Right kidney (tissue), 9 donors: ENCODE measurements at places on chromosomes 3 and 15.
A peak's percentile ranks its signal among the peaks of the same experiment; 100 is the strongest.

DNA sequence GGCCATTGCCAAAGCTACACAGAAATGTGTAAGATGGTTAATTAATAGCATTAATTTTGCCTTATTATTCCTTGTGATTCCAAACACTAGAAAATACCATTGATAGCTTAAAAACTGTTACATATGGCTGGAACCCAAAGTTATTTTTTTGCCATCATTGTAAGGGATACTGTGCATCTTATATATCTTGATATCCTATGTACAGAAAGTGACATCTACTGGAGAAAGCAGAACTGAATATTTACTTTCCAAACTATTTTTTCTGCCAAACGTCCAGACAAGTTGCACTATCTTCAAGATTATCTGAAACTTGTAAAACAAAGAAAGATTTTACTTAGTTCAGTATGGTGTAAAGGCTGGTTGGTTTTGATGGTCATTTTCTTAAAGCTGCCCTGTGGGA, 33.3 kb upstream of the MEIS2 start:
- DNase-seq = no peak

GRCh38 chr15:73986055-73986775, 5.9 kb downstream of the STOML1 start:
- DNase-seq = no peak

- DNase-seq = no peak
Measured at GRCh38 chr3:162544246-162544645, 1047.6 kb downstream of the OTOL1 start.

GRCh38 chr3:90184861-90185260, 1077.4 kb downstream of the EPHA3 start:
- no peak for DNase-seq

DNA sequence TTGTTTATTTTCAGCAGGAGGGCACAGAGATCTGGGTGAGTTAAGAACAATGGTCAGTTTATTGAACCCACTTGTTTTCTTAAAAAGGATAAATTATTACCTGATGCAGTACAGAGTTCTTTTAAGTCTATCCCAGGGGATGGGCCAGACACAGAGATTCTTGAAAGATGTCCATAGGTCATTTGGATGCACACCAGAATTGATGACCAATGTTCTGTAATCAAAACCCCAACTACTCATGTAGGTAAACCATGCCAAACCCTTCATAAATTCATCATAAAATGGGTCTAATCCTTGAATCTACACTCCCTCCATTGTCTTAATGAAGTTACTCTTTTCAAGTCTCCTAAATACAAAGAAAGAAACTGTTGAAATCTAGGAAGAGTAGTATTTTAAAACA, 273.0 kb upstream of the COL8A1 start:
- no peak for DNase-seq

DNA sequence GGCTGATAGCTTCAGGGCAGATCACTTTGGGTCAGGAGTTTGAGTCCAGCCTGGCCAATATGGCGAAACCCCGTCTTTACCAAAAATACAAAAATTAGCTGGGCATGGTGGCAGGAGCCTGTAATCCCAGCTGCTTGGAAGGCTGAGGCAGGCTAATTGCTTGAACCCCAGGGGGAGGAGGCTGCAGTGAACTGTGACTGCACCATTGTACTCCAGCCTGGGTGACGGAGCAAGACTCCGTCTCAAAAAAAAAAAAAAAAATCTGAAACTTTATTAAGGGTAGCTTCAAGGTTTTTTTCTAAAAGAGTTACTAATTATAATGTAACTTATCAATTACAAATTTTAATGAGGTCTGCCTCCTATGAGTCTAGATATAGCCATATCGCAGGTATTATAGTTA, 5.1 kb downstream of the NECTIN3 start:
- no peak for DNase-seq

DNA sequence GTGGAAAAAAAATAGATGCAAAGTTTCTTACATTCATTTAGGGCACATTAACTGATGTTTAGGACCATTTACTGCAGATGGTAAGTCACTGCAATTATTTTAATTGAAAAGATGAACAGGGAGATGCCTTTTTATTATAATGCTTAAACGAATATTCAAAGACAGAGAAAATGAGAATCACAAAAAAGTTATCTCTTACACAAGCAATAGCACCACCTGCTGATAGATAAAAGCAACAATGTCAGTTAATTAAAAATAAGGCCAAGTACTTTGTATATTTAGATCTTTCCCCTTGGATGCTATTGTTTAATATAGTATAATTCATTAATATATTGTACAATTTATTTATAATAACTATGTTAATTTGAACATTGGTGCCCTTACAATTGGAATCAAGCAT, 55.9 kb downstream of the IFT80 start:
- no peak for DNase-seq

DNA sequence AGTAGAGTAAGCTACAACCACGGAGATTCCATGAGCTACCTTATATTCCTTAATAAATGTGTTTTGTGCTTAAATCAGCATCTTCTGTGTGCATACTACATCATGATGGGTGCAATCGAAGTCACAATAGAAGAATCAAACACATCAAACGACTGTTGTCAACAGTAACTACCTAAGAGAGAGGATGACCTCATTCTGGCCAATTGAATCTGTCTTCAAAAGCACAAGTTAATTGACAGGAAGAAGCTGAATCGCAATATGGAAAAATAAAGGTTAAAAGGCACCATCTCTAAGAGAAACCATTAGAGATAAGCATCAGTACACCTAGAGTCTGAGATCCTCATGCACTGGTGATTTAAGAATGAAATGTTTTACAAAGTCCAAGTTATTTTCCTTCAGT, 39.0 kb downstream of the CD200R1L start:
- DNase-seq = no peak

DNA sequence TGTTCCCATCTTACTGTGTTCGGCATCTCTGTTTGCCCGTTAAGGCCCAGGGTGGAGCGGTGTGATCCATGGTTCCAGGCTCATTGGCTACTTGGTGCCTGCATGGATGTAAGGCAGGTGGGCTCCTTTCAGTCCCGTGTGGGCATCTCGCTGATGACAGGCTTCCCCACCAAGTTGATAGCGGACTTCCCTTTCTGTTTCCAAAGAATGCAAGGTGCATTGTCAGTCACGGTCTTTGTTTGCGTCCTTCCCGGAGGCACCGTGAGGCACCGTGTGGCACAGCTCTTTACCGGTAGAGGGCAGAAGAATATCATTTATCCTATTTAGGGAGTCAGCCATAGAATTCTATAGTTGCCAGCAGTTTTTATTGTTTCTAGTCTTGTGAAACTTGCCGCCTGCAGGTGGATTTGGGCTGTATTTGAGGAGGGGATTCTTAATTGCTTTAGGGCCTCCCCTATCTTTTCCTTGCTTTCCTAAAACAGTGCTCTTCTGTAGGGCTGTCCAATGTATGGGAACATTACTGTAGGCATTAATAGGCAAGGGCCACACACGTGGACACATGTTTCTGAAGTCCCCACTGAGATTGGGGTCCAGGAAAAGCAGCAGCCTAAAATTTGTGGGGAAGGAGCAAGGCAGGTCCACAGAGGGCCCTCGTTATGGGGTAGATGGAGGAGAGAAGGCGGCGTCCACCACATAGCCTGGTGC, 244.1 kb downstream of the SLCO3A1 start:
- peak; percentile 61 for DNase-seq

DNA sequence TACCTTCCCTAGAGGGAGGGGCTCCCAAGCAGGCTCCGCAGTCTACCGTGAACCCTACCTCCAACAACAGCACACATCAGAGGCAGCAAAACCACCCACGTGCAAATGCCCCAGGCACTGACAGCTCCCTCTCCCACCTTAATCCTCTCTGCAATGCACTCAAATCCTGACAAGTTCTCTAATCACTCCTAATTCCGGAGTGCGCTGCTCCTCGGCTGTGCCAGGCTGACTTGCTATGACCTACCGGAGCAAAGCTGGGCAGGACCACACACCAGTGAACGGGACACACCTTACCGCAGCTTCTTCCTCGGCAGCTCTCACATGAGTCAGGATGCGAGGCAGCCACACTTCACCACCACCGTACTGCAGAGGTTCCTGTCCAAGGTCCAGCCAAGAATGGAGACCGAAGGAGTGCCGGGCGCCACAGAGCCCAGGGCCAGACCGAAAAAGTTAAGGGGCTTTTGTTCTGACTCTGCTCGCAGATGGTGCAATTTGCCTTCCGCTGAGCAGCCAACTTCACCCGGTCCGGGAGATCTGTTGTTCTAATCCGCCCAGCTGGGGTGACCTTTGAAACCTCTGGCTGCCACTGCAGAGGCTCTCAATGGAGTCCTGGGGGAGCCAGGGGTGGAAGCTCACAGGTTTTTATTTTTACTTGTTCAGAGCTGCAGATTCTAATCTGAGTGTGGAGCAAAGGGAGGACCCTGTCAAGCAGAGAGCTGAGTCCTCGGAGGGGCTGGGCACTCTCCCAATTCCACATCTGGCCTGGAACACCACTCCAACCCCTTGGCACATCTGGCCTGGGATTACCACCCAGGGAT, 84.4 kb downstream of the MYLK start:
- peak; percentile 33 for DNase-seq

- DNase-seq = no peak
Measured at GRCh38 chr3:143640774-143641173, 207.5 kb downstream of the SLC9A9 start.

- DNase-seq = no peak
Measured at GRCh38 chr3:126617571-126617970, 37.4 kb downstream of the TXNRD3 start.

DNA sequence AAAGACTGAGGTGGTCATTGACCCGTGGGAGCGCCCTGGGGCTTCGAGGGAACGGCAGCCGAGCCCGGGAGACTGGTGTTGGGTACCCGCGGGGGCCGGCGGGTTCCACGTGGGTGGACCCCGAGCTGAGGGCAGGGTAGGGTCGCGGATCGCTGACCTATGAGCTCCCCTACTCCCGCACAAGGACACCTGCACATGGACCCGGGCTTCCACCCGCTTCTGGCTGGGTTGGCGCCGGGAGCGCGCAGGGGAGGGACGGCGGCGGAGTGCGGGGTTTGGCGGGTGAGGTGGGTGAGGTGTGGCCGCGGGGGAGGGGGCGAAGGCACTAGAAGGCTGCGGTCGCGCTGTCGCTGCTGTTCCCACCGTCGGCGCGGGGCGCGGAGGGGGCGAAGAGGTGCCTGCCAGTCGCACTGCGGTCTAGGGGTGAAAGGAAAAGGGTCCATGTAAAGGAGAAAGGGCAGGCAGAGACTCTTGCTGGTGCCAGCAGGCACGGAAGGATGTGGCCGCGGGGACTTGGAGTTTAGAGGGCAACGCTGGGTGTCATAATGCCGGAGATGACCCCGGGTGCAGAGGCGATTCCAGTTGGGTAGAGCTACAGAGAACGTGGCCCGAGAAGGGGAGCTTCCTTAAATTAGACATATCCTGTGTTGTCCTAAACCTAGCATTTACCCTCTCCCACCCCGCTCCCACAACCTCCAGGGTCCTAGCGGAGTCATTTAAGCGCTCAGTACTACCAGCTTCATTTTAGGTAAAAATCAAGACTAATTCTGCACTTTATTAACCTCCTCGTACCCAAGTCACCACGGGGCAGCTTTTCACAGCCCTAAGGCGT, 245.9 kb upstream of the TOPAZ1 start:
- DNase-seq = peak; percentile 41

- DNase-seq = no peak
Measured at GRCh38 chr3:115986555-115987207, 363.4 kb downstream of the GAP43 start.

DNA sequence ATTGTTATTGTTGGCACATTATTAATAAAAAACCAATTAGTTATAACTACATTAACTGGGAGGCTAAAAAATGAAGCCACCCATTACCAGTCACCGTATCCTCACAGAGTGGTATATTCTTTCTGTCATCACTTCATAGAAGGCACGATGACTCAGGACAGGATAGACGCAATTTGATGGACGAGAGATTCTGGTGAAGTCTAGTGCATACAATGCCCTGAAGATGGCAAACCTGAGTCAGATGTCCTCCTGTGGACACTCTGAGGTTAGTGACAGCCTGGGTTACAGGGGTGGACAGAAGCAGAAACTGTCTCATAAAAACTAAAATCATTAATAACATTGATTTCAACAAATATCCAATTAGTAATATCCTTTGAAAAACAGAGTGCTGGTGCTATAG, 150.3 kb downstream of the SLC9A9 start:
- no peak for DNase-seq

DNA sequence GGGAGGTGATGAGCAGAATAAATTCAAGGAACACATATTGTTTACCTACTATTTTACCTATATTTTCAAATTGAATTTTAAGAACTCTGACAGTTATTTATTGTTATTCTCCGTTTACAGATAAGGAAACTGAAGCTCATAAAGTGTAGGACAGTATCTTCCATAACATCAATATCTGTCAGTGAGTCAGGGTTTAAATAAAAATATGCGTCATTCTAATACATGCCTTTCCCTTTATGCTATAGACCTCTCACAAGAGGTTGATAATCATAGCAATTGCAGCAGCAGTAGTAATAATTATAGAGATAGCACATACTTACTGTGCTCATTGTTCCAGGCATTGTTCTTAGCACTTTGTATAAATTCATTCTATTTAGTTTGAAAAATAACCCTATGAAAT, 101.1 kb downstream of the EPHA6 start:
- no peak for DNase-seq

- no peak for DNase-seq
Measured at GRCh38 chr3:161171639-161172552, 49.2 kb upstream of the NMD3 start.

- no peak for DNase-seq
Measured at GRCh38 chr3:61894988-61895935, 333.9 kb downstream of the PTPRG start.

GRCh38 chr3:58994746-58995330, 55.0 kb downstream of the CFAP20DC start:
- peak; percentile 13 for DNase-seq

DNA sequence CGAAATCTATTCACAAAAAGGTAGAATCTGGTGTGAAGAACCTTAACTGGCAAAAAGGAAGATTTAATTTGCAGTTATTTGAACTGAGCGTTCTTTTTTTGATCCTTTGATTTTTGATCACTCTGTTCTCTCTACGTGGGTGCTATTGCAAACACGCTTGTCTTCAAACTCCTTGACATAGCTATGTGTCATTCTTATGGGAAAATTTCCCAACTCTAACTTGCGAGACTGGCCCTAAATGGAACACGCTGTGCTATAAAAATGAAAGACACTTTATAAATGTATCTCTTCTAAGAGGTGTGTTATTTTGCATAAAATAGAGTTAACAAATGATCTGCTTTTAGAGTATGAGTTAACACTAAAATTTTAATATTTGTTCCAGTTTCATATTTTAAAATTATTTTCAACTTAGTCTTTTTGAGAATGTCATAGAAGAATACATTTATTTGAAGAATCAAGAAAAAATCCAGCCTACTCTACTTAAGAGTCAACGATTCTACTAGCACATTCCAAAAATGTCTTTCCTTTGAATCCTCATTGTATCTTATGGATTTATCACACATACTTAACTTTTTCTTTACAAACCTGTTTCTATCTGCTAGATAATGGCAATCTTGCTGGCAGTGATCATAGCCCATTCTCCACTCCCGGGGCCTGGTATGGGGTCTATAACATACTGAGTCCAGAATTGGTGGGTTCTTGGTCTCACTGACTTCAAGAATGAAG, 610.0 kb upstream of the TBL1XR1 start:
- DNase-seq = no peak

DNA sequence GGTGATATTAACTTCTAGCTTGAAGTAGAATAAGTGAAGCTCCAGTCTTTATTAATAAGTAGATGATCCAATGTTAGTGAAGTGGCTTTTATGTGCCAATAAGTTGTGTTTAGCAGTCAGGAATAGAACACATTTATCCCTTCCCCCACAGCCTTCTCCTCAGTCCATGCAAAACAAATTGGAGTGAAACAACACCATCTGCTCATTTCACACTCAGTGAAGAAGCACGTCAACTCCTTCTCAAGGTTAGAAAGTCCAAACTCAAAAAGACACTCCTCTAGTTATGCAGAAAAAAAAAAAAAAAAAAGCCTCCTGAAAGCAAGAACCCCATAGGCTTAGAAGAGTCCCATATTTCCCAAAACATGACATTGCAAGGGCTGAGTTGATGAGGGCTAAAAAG, 18.0 kb upstream of the NEO1 start:
- DNase-seq = no peak
